ENCODE measurements at places on chromosomes 7 and 10.

DNA sequence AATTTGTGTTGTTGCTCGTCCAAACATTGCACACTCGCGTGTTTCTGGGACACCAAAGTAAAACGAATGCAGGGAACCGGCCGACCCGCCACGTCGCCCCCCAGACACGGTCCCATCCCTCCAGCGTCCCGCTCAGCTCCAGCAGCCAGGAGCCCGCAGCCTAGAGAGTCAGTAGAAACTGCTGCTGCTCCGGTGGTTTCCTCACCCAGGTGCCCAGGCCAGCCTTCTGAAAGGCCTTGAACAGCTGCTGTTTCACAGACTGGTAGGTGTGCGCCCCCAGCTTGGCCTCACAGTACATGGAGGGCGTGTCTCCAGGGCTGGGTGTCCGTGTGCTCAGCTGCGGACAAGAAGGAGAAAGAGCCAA is 126.8 kb downstream of the WDR37 start:
- no peak for DNase-seq

- DNase-seq, result no peak
These were observed 19.3 kb upstream of the TRIM8 start for GRCh38 chr10:102624751-102625645.

DNA sequence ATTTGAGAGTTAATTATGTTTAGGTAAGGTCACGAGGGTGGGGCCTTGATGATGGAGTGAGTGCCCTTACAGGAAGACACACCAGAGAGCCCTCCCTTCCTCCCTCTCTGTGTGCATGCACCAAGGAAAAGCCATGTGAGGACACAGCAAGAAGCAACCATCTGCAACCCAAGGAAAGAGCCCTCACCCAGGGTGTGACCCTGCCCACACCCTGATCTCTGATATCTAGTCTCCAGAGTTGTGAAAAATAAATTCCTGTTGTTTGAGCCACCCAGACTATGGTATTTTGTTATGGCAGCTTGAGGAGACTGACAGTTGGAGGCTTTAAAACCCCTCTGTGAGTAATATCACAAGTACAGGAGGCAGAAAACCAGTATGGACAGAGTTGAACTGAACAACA is 15.0 kb upstream of the MCM10 start:
- DNase-seq, result no peak

DNA sequence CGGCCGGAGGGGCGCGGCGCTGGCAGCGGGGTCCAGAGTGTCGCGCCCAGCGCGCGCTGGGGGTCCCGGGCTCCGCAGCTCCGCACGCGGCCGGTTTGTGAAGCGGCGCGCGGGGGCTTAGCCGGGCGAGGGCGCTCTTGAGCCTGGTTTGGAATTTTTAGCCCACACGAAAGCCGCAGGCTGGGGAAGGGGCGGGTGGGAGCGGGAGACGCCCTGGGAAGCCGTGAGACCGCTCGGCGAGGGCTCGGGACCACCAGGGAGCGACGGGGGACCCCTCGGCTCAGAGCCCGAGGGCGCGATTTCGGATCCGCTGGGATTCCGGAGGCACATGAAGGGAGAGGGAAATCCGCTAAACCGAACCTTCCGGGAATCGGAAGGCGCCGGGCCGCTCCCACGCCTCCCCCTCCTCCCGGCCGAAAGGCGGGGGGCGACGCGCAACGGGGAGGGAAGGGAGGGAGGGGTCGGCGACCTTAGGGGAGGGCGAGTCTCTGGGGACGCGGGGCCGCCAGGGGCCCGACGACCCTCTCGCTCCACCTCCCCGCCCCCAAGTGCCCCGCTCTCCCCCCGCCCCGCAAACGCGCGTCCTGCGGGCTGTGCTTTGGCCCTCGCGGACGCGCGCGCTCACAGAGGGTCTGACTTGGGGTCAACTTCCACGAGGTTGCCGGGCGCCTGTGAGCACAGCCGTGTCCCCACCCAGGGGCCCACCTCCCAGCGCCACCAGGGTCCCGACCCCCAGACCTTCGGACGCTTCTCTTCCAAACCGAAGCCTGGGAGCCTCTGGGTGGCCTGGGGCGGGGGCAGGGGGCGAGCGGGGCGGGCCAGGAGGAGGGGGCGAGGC is 5.1 kb upstream of the ELFN1 start:
- no peak for DNase-seq

DNA sequence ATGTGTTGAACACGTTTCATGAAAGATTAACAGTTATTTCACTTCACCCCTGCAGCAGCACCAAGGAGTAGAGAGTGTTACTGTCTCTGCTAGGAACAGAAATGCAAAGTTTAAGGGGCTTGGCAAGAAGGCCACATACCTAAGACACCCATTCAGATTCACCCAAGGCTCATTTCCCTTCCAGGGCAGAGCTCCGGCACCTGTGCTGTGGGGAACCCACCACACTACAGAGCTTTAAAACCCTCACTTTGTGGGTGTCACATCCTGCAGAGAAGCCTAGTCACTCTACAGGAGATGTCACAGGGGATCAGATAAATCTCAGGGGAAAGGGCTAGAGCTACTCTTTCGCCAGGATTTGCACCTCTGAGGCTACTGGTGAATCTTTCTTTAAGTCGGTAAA is 176.1 kb upstream of the KLF6 start:
- no peak for DNase-seq

GRCh38 chr10:28903736-28904135 is 226.4 kb downstream of the BAMBI start:
- DNase-seq, result no peak

GRCh38 chr10:24483701-24484100 is 240.0 kb downstream of the ARHGAP21 start:
- no peak for DNase-seq

GRCh38 chr10:97551271-97551670 is 21.3 kb upstream of the ANKRD2 start:
- no peak for DNase-seq

DNA sequence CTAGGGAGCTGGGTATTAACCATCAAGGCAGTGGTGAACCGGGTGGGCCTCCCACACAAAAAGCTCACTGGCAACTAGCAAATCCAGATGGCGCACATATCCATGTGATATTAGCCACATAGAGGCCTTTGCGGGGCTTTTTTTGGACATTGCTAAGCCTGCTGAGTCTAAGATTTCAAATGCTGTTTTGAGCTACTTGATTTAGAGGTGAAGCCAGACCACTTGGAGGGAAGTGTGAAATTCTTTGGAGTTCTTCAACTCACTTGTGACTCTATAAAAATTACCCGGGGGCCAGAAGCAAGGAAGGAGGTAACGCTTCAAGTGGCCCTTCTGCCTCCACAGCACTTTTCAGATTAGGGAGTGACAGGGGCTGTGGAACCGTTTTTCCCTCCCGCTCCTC is 619.8 kb upstream of the GALNT17 start:
- no peak for DNase-seq

GRCh38 chr7:69864822-69865221 is 266.5 kb downstream of the AUTS2 start:
- DNase-seq, result no peak

DNA sequence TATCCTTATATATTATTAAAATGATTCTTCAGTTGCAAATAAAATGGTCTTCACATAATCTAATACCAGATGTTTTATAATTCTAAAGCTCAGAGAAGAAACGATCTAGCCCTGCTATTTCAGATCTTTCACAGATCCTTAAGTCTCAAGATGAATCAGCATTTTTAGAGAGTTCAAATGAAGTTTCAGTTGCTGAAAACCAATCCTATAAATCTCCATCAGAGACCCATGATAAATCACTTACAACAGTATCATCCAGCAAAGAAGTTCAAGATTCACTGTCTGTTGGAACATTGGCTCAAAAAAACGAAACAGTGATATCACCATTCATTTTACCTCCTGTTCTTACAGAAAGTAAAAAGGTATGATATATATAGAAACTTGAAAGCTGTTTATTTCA is 137.0 kb downstream of the CCDC7 start:
- DNase-seq, result no peak

GRCh38 chr7:92641921-92642511 is 51.8 kb upstream of the FAM133B start:
- DNase-seq, result peak; percentile 57

GRCh38 chr10:68208424-68209042 is 23.4 kb downstream of the ATOH7 start:
- DNase-seq, result no peak

DNA sequence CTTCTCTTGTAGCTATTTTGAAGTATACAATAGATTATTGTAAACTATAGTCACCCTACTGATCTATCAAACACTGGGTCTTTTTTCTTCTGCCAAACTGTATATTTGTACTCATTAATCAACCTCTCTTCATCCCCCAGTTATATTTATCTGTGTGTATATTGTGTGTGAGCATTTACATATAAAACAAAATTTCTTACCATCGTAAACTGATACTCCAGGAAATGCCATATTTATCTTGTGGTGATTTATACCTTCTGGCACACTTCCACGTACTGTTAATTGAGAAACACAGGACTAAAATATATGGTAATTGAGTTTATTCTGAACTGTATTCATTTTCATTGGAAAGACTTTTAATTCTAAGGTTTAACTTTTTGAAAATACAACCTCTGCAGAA is 18.9 kb downstream of the ANLN start:
- DNase-seq, result no peak

GRCh38 chr7:23467806-23468525 is 2.3 kb downstream of the IGF2BP3 start:
- DNase-seq, result peak; percentile 53

DNA sequence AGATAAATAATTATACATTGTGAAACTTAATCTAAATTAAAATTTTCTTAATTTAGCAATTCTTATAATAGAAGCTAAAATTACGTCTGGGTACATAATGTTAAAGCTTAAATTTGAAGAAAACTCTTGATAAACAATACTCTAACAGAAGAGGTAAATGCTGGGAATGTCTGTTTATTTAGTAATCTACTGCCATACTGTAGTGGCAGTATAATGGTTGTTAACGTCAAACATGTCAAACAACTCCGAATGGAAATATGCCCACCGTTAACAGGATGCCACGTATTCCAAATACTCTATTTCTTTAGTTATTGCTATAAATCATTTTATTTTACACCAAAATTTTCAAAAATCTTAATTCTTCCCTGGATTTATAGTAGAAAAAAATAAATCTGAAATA is 40.0 kb upstream of the PTPN12 start:
- no peak for DNase-seq

GRCh38 chr10:44293842-44294241 is 91.1 kb downstream of the CXCL12 start:
- no peak for DNase-seq

GRCh38 chr10:69816521-69816920 is 14.8 kb downstream of the COL13A1 start:
- no peak for DNase-seq

DNA sequence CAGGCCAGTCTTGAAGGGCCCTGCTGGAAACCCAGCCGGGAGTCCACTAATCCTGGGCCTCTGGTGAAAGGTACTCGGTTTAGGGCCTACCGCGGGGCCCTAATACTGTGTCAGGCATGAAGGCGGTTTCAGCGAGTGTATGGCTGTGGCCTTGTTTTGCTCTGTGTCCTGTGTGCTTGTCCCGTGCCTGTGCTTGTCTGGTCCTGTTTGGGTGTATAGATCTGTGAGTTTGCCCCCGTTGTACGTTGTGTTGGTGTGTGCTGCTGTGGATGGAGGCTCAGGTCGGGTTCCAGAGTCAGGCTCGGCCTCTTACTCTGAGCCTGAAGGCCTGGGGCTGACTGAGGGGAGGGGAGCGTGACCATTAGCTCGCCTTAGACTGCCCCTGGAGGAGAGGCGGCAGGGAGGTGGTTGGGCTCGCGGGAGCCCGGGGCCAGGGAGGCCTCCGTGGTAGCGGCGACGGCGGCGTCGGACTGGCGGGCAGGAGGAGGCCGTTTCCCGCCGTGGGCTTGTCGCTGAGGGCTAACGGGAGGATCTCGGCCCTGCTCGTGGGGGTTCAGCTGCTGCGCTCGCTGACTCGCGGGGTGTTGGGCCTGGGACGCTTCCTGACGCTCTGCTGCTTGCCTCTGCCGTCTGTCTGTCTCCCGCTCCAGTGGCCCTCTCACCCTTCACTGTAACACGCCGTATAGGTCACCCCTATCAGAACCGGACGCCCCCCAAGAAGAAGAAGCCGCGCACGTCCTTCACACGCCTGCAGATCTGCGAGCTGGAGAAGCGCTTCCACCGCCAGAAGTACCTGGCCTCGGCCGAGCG is 2.6 kb downstream of the TLX1 start:
- no peak for DNase-seq

GRCh38 chr7:137717811-137718271 is 128.9 kb downstream of the DGKI start:
- DNase-seq, result no peak

DNA sequence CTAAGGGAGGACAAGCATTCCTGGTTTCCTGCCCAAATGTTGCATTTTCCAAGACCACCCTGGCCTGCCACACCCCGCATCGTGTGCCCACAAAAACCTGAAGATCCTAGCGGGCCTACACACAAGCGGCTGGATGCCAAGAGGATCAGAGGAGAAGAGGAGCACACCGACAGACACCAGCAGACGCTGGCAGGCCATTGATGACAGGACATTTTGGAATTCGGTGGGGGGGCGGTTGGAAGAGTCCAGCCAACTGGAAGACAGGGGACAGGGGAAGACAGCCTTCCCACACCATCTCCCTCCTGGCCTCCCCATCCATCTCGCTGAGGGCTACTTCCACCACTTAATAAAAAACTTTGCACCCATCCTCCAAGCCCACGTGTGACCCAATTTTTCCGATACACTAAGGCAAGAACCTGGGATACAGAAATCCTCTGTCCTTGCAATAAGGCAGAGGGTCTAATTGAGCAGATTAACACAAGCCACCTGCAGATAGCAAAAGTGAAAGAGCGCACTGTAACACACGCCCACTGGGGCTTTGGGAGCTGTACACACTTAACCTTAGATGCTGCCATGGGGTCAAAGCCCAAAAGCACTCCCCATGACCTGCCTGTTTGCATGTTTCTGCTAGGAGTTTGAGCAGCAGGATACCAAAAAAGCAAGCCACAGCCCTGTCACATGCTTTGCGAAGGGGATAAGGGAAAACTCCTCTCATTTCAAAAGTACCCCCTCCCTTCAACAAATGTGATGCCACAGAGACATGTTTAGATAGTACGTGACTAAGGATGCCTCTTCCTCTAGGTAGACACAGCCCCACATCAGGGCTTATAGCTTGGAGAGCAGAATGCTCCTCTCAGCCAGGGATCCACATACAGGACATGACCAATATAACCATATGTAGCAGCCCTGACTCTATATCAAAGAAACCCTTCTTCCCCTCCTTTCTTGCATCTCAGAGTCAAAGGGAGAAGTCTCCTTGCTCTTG is 13.4 kb upstream of the SMNDC1 start:
- DNase-seq, result peak; percentile 42

DNA sequence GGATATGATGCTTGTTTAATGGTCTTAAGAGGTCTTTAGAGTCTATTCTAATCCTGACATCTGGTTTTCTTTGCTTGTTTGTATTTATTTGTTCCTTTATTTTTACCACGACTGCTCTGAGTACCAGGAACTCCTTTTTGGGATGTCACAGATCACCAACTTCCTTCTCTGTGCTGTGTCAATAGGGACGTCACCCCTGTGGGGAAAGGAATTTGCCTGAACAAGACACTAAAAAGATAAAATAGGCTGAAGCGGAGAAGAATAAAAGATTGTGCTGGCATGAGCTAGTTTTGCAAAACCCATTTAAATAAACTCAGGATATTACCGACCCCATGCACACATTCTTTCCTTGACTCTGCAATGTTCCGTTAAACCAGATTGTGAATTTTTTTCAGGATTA is 27.7 kb downstream of the MGMT start:
- no peak for DNase-seq
